OCI-M1 (cell line): ENCODE measurements at places on chromosomes 1 and 21.

DNA sequence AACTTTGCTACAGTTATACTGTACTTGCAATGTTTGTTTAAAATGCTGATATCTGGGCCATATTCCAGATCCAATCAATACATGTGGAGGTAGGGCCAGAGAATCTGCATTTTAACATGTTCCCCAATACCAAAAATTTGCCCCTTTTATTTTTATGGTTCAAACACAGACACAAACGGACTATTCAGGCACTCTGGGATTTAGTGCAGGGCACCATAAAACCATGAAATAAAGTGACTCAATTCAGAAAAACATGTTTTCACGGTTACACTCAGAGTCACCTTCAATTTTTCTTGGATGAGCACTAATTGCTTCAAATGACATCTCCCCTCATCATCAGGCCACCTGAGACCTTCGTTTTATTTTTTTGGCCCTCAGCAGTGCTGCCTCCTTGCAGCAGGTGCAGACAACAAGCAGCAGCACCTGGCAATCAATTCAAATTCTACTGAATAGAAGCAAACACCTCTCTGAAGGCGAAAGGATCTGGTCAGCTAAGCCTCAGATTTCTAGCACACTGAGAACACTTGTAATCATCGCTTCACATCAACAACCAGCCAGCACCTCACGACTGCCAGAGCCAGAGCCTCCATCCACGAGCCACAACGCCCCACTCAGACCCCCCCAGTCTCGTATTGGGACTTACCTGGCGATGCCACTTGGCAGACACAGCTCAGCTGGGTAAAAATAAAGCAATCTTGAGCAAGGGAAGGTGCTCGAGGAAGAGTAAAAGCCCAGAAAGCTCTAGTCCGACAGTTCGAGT is 1.1 kb downstream of the ERO1B start:
- DNase-seq = peak; percentile 46

DNA sequence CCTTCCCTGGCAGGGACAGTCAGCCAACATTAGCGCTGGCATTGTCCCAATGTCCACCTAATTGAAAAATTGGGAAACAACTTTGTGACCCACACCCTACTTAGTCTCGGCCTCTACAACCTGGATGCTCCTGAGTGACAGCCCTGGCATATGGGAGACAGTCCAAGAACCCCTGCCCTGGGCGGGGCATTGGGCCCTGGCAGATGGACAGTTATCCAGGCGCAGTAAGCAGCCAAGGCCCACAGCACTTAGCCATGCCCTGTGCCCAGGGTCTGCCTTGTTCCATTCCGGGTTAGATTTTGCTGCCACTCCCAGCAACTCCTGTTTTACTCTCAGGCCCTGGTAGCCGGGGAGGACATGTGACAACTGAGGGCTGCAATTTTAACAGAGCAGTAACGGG is 50.3 kb downstream of the NFASC start:
- no peak for DNase-seq

DNA sequence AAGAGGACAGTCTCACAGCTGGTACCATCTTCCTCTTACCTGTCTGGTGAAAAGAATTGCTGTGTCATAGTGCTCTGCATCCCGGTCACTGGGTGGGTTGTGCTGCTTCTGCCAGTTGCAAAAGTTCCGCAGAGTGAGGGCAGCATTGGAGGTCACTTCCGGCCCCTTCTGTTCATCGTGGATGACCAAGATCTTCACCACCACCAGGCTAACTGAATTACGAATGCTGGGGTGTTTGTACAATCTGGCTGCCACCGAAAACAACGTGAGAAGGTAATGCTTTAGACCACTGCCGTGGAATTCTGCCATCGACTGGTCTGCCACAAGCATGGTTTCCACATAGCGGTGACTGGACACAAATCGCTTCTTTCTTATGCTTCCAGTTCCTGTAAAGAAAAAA is 2.9 kb downstream of the ADAMTS1 start:
- no peak for DNase-seq

- DNase-seq = peak; percentile 6
Observed at GRCh38 chr1:10056599-10056987, 23.8 kb downstream of the UBE4B start.

DNA sequence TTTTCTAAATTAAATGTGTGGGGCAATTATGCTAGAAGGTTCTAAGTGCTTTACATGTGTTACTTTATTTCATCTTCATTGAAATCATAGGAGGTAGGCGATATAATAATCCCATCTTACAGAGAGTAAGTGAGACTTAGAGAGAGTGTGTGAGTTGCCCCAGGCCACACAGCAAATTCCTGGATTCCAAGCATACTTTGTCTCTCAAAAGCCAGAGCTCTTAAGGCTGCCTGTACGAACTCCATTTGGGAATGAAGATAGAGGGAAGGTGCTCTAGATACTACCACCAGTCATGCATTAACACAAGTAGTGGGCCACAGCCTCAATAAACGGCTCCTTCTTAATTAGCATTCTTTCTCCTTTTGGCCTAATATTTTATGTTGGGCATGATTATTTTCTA is 170.1 kb downstream of the SIPA1L2 start:
- DNase-seq = no peak

- peak; percentile 40 for DNase-seq
Observed at GRCh38 chr1:212605441-212606394, 2.8 kb upstream of the ATF3 start.

DNA sequence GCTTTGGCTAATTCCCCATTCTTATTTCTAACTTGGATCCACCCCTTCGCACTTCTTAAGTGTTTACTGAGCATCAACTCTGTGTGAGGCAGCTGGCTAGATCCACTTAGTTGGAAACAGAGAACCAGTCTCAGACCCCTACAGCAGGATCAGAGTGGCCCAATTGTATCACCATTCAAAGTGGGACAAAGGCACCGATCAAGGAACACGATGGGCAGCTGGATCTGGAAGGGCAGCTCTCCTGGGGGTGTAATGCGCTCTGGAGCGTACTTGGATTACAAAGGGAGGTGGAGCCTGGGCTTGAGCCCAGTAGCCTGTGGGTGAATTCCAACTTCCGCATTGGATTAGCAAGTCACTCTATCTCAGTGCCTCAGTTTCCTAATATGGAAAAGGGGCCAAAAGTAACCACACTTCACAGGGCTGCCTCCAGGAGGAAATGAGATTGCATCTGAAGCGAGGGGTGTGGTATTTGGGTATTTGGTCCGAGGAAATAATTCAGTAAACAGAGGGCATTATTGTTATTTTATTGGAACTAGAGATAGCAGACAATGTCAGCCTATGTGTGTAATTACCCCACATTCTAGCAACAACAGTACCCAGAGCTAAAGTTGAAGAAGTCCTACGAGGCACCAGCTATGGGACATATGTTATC is 11.9 kb downstream of the ECE1 start:
- no peak for DNase-seq

DNA sequence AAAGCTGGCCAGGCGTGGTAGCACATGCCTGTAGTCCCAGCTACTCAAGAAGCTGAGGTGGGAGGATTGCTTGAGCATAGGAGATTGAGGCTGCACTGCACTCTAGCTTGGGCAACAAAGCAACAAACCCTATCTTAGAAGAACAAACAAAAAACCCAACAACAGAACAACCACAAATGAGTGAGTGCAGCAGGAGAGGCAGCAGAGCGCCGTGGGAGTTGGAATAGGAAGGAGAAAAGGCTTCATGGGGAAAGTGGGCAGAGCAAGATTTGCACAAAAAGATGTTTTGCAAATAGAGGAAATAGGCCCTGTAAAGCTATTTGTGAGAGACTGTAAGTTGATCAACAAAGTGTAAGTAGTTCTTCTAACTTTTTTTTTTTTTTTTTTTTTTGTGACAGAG is 19.6 kb downstream of the SMAP2 start:
- peak; percentile 20 for DNase-seq

GRCh38 chr1:217067642-217068041 is 344.4 kb upstream of the ESRRG start:
- no peak for DNase-seq

GRCh38 chr1:232557096-232557495 is 72.8 kb downstream of the SIPA1L2 start:
- DNase-seq = no peak

DNA sequence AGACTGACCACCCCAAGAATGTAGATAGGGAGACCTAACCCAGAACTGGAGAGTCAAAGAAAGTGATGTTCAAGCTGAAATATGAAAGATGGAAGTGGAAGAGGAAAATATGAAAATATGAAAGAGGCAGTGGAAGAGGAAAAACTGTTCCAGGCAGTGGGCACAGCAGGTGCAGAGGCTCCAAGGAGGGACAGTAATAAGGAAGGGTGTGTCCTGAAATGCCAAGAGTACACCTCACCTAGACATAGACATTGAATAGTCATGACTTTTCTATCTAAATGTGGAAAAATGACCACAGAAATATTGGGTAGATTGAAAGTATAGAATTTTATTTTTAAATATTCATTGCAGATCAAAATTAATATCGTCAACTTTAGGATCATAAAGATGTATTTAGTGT is 161.7 kb upstream of the USP24 start:
- no peak for DNase-seq

GRCh38 chr1:77014073-77014788 is 147.0 kb downstream of the ST6GALNAC5 start:
- no peak for DNase-seq

- peak; percentile 73 for DNase-seq
Observed at GRCh38 chr1:155173478-155174323, at the start of gene TRIM46. TRIM46 (plus strand) TSS chr1:155173849; CDS start chr1:155173967, 118 bp downstream.

GRCh38 chr1:209657140-209657879 is 5.1 kb upstream of the LAMB3 start:
- DNase-seq = no peak

DNA sequence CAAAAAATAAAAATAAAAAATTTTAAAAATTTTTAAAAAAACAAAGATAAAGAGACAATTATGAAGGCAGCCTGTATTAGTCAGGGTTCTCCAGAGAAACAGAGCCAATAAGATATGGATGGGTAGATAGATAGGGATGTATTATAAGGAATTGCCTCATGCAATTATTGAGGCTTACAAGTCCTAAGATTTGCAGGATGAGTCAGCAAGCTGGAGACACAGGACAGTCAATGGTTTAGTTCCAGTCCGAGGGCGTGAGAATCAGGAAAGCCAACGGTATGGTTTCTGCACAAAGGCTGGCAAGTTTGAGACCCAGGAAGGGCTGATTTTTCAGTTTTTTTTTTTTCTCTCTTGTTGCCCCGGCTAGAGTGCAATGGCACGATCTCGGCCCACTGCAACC is 24.1 kb upstream of the EIF4G3 start:
- DNase-seq = no peak

GRCh38 chr21:45481977-45482898 is 60.0 kb downstream of the SLC19A1 start:
- no peak for DNase-seq

DNA sequence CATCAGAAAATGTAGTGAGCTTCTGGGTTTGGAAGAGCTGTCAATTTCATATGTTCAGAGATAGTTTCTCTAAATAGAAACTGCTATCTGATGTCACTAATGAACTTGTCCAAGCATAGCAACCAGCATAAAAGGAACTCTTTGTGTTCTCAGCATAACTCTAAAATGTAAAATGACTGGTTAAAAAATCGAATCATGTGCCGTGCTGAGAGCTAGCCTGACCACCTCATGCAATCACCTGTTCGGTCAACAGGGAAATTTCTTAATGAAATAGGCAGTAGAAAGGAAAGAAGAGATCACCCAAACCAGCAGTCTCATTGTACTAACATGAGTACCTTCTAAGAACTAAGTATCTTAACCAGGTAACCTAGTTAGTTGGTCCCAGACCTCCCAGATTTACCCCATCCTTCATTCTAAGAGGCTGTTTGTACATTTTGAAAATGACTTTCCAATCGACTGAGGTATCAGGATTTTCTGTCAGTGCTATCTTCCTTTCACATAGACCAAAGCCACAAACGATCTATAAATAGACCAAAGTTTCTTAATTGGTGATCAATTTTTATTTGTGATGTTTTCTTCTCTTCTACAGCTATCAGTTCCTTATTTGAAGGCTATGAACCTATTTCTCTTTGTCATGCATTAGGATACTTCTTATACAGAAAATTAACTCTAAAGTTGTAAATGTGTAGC is 147.3 kb downstream of the TLR5 start:
- no peak for DNase-seq

- DNase-seq = no peak
Observed at GRCh38 chr1:230558324-230558723, 84.0 kb upstream of the COG2 start.

DNA sequence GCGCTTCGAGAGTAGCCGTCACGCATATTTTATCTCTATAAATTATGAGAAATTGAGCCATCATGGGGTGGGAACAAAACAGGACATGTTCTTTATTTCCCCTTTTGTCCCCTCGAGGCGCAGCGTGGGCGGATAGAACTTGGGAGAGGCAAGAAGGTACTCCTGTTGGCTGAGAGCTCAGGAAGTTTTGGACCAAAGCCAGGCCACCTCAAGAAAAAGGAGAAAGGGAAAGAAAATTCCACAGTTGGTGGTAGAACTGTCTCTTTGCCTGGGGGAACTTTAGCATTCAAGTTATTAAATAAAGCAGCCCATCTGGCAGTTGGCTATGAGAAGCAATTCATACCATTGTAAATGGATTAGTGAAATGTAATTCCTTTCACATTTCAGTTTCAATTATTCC is 76.4 kb upstream of the DSCAM start:
- DNase-seq = no peak

GRCh38 chr1:183807549-183808168 is 2.7 kb downstream of the RGL1 start:
- DNase-seq = peak; percentile 43

DNA sequence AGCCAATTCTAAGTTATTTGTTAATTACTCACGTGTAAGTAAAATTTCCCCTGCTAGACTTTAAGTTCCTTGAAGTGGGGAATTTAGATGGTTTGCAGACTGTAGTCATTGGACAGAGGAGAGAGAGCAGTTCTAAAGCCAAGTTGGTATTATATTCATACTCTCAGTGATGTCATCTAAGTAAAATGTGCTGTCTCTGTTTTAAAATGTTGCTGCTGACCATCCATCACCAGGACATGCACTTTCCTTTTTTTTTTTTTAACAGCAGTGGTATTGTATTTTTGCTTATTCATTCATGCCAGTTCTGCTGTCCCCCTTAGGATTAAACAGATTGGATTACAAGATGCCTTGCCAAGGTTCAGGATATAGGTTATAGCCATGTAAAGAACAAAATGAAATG is 2.3 kb downstream of the TTLL7 start:
- DNase-seq = no peak

- no peak for DNase-seq
Observed at GRCh38 chr1:110853135-110853534, 19.8 kb upstream of the CD53 start.

- peak; percentile 38 for DNase-seq
Observed at GRCh38 chr1:185281245-185281644, 35.8 kb downstream of the IVNS1ABP start.

- no peak for DNase-seq
Observed at GRCh38 chr1:50155541-50155940, 46.8 kb downstream of the ELAVL4 start.

DNA sequence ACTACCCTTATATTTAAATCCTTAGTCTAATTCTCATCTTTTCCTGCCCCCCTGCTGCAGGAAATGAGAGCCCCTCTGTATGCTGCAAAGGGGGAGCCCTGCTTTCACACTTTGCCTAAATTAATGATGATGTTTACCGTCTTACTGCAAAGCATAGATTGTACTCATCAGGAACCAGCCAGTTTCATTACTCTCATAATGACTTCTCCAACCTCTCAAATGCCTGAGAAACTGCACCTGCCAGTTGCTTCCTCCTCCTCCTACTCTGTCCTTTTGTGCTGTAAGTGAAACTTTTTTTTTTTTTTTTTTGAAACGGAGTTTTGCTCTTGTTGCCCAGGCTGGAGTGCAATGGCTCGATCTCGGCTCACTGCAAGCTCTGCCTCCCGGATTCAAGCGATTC is 101.7 kb downstream of the ADSS2 start:
- no peak for DNase-seq

GRCh38 chr1:245448531-245448930 is 293.7 kb downstream of the KIF26B start:
- DNase-seq = no peak
